ENCODE measurements at places on chromosomes 12 and 14. TPM values are rescaled to one million over a fixed set of nuclear protein-coding genes. Genes with fewer than 3 reads are reported as not detected.

DNA sequence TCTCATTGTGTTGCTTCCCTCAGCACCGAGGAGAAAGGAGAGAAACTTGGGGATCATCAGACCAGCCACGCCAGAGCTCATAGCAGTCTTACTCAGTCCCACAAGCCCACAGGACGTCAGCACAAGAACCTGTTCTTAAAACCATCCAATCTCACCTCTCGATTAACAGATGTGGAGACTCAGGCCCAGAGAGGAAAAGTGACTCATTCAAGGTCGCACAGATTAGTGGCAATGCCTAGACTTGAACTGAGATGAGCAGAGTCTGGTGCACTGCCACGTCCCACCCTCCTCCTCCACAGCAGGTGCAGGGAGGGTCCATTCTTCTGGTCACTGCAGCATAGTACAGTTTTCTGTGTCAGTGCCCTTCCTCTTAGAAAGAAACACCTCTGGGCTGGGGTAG, 154.9 kb upstream of the PZP start:
- no peak for DNase-seq

GRCh38 chr12:46354111-46354801, 18.3 kb downstream of the SLC38A2 start:
- no peak for DNase-seq

- peak; percentile 88 for DNase-seq
Observed at GRCh38 chr12:4268329-4269181, 5.0 kb upstream of the CCND2 start.

The NELL2 gene
- polyA plus RNA-seq = 0.65 TPM

GRCh38 chr14:33307691-33308251, 369.1 kb downstream of the NPAS3 start:
- DNase-seq = peak; percentile 69

The LPAR5 gene
- polyA plus RNA-seq = 0.99 TPM

The SLC10A1 gene
- not detected for polyA plus RNA-seq

DNA sequence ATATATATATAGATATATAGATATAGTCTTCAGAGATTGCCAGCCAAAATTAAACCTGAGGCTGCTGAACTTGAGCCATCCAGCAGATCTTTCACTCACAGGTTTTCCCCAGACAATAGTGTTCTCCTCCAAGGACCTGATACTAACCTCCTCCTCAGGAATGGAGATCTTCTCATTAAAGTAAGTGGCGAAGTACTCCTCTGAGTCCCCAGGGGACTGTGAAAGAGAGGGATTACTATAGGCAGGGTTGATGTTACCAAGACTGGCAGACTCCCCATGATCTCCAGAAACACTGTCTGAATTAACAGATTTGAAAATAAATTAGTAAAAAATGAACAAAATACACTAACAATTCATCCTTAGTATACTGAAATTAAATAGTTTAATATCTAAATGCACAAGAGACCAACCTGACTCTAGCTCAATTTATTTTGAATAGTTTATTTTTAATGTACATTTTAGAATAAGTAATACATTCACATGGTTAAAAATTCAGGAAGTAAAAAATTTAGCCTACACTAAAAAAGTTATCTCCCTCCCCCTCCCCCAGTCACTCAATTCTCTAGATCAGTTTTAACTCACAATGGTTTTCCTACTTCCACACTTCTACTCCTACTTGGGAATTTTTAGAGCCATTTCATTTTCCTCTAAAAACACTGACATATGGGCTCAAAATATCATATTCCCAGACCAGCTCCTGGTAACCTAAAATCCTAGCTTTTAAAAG, 17.7 kb downstream of the SLC11A2 start:
- no peak for DNase-seq

DNA sequence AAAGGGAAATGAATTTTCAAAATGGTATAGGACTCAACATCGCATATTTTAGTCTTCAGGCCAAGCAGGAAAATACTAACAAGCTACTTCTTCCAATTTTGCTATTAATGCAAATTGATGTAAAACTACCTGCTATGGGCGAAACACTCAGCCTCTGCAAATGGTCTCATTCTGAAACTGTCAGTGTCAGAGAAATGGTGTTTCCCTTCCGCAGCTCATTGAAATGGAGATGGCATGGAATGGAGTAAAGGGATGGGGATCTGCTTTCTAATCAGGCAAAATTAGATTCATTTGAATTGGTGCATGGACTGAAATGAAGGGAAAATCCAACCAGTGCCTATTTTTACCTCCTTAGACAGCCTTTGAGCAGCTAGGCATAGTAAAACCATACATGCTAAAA, 80.4 kb upstream of the EEA1 start:
- no peak for DNase-seq

GRCh38 chr14:50387548-50387947, 9.1 kb downstream of the CDKL1 start:
- no peak for DNase-seq

The RND1 gene
- polyA plus RNA-seq = 0.48 TPM

The SERPINA12 gene
- not detected for polyA plus RNA-seq

The KNTC1 gene
- 24.9 TPM for polyA plus RNA-seq

DNA sequence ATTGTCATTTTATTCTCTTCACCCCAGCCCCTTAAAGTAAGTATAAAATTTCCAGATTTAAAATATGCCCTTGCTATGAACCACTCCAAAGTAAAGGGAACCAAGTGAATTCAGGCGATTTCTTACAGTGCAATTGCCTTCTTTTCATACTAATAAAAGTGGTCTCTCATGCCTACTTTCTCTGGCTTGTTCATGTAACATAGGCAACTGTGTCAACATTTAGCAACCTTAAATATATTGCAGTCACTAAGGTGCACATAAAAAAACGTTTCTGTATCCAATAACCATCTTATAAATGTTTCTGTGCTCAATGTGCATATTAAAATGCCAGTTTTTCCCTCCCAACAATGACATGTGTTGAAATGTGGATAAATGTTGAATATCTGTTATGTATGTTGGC, 271.6 kb upstream of the DCN start:
- no peak for DNase-seq

The KIAA0586 gene
- polyA plus RNA-seq = 16.2 TPM

DNA sequence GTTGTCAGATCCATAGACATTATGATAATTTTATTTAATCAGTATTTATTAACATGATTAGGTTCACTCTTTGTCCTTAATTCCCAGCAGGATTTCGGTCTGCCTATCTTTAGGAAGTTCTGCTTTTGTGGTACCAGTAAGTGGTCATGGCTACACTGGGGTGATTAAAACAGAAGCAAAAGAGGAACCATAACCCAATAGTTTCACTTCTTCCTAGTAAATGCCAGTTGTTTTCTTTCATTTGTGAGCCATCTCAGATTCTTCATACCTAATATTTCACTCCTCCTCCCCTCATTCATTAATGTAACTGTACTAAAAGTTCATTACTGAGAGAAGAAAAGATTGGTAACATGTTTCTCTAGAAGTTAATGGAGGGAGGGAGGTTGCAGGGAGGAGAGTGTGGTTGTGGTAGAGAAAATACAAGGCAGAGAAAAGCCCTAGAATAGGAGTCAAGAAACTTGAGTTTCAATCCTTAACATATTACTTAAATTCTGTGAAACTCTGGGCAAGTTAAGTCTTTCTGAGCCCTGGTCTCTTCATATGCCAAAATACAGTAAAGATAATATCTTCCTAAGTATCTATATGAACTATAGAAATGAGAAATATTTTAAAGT, 101.2 kb downstream of the PEBP1 start:
- peak; percentile 17 for DNase-seq

The ADAM21 gene
- 0.42 TPM for polyA plus RNA-seq
